ENCODE measurements at places on chromosomes 13 and 19.

DNA sequence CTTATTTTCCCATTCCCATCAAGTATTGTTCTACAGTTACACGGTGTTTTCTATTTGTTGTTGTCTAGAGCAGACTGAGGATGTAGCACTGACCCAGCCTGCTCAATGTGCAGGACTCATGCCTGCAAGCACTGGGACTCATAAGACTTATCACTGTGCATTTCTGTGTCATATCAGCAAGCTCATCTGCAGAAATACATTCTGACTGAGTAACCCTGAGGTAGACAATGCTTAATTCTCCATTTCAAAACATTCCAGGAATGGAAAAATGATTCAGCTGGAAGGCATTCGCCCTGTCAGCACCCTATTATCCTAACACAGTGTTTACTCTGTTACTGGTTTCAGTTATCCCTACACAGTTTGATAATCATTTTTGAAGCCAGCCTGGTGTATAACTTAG lies 2506.4 kb downstream of the PCDH9 start:
- peak; percentile 96 for DNase-seq

DNA sequence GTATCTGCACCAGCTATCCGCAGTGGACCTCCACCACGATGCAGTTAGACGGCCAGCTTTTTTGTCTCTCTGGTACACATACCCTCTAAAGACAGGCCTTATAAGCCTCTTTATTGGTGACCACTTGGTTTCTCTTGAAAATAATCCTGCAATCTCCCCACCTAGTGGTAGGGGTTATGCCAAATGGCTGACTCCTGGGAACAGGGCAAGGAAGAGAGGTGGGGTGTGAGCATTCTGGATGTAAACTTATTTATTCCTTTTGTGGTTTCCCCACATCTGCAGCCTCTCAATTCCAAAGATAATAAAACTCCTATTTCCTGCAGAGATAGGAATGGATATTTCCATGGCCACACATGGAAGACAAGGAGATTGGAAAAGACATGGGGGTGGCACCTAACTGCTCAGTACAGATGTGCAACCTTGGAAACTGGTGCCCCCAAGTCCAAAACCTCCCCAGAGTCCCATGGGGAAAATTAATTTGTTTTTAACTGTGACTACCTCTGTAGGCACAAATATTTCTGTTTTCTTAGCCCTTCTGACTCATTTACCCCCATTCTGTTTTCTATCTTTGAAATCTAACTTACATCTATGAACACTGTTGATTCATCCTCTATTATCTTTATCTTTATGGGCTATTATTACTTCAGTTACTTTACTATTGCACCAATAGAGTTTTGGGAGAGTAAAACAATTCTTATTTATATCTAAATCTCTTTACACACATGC lies 112.7 kb upstream of the TSHZ3 start:
- DNase-seq: peak; percentile 4

- no peak for DNase-seq
Measured at GRCh38 chr19:29618871-29619270, 12.8 kb downstream of the POP4 start.

- DNase-seq: no peak
Measured at GRCh38 chr19:32349051-32349450, 3.6 kb downstream of the ZNF507 start.

GRCh38 chr19:16587833-16588823 lies 15.9 kb upstream of the SLC35E1 start:
- no peak for DNase-seq

- no peak for DNase-seq
Measured at GRCh38 chr19:5265260-5265659, 75.4 kb downstream of the PTPRS start.

- DNase-seq: no peak
Measured at GRCh38 chr19:10706990-10707389, 5.8 kb downstream of the QTRT1 start.

DNA sequence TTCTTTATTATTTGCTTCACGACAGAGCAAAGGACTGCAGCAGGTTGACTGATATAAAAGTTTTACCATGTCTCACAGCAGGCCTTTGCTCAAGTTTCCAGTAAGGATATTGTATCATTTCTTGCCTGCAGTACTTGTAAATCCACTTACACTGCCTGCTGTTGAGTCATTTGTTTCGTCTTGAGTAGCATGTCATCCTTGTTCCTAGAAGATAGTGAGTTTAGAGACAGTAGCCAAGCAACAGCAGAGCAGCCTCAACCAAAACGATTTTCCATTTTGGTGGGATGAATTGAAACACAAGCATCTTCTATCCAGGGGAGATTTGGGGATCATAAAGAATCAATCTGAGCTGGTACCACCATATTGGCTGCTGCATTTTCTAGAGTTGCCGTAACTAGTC lies 24.0 kb upstream of the ALOX5AP start:
- DNase-seq: no peak

DNA sequence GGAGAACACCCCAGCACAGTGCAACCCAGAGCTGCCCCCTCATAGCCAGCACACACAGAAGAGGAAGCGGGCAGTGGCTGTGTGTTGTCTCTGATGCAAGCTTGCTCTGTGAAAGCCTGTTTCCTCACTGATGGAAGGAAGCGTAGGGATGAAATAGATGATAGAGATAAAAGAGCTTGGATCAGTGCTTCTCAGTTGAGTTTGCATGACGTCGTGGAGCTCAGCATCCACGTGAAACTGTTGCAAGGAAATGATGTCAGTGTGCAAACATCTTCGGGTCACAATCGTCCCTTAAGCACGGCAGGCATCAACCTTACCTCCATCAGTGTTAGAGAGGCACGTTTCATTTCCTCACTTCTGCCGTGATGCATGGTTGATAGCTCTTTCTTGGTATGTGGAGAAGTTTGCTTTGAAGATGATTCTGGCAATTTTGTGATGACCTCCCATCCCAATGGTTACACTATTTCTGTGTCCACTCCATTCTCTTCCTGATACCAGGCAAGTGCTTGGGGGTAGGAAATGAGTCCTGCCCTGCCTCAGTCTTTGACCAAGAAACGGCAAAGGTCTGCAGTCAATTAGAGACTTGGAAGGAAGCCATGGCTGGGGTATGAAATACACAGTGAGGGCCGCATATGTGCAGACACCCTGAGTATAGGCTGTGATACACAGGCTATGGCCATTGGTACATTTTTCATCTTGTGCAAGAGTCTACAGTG lies 183.0 kb downstream of the ZNF536 start:
- DNase-seq: peak; percentile 75

- DNase-seq: no peak
Measured at GRCh38 chr13:108214441-108215271, 680 bp downstream of the LIG4 start.

- DNase-seq: peak; percentile 74
Measured at GRCh38 chr13:39538816-39539790, 63.9 kb downstream of the LHFPL6 start.

Data from fibroblast of skin of right quadriceps (primary cell).